ENCODE measurements at places on chromosomes 4 and X. TPM values are rescaled to one million over a fixed set of nuclear protein-coding genes. Genes with fewer than 3 reads are reported as not detected.

- no peak for DNase-seq
Observed at GRCh38 chr4:79255793-79256192, 70.1 kb downstream of the NAA11 start.

GRCh38 chr4:82957045-82957444, 53.6 kb downstream of the LIN54 start:
- DNase-seq, result no peak

GRCh38 chrX:65745427-65745826, 78.0 kb downstream of the MSN start:
- no peak for DNase-seq

GRCh38 chr4:87232216-87232615, 11.8 kb upstream of the KLHL8 start:
- no peak for DNase-seq

- no peak for DNase-seq
Observed at GRCh38 chr4:180799798-180800197, 1443.4 kb upstream of the TENM3 start.

GRCh38 chrX:153443476-153444332, 2.2 kb downstream of the TREX2 start:
- DNase-seq, result no peak

- DNase-seq, result no peak
Observed at GRCh38 chr4:39280770-39281169, 85.4 kb downstream of the RFC1 start.

DNA sequence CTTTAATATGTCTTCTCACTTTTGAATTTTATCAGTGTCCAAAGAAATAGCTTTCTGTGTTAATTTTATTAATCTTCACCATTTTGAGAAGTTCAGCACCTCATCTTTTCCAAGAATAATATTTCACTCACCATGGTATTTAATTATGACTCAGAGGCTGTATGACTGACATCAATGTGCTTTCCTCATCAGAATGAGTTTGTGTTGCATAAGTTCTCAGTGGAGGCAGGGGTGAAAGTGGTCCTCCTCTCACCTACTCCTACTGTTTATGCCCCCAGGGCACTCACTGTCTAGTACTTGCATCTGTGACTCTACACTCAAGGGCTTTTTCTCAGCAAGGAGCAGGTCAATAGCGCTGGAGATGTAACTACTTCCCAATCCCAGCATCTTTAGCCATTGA, 905.3 kb upstream of the INTU start:
- DNase-seq, result no peak

DNA sequence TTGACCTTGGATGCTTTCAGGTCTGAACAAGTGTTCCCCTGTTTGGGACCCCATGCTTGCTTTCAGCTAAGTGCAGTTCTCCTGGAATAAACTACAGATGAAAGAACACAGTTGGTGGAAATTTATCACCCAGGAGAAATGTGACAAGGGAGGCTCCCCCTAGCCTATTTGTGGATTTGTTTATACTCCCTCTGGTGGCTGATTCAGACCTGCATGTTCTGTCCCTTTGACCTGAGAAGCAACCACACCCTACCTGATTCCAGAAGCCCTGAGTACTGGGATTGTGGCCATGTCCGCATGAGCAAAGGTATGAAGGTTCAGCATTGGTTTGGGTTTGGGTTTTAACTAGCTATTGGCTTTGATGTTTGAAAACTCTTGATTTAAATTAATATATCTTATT, 440.9 kb downstream of the MID1IP1 start:
- DNase-seq, result no peak

GRCh38 chr4:150181536-150181935, 103.3 kb downstream of the DCLK2 start:
- DNase-seq, result no peak

DNA sequence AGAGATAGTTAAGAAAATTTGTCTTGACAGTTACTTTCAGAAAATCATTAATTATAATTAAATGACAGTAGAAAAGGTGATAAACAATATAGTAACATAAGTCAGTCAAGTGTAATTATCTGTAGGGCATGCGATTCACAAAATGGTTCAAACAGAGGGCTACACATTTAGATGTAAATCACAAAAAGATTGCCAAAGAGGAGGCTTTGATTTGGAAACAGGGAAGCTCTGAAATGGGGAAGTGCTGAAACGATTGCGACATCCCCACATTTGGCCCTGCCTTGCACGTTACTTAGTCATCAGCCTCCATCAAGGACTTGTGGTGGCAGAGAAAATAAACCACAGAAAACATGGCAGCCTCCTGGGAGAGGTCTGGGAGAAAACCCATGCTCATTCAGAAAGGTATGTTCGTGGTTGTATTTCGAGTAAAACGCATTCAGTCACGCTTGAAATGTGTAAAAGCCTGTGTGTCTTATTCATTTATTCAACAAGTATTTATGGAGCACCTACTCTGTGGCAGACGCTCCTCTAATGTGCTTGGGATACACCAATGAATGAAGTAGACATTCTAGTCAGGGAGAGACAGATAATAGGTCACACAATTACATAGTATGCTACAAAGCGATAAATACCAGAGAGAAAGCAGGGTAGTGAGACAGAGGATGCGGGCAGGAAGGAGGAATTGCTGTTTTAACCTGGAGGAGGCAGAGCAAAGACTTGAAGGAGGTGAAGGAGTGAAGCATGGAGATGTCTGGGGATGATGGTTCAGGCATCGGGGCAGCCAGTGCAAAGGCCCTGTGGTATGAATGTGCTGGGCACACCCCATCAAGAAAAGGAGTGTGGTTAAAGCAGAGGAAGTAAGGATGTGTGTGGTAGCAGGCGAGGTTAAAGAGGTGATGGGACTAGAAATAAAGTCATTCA, 7.8 kb downstream of the RBM47 start:
- DNase-seq, result peak; percentile 78

GRCh38 chr4:10809905-10810304, 125.3 kb upstream of the CLNK start:
- no peak for DNase-seq

- peak; percentile 10 for DNase-seq
Observed at GRCh38 chrX:10387011-10387410, 230.2 kb downstream of the CLCN4 start.

- no peak for DNase-seq
Observed at GRCh38 chr4:31539284-31540069, 819.3 kb downstream of the PCDH7 start.

DNA sequence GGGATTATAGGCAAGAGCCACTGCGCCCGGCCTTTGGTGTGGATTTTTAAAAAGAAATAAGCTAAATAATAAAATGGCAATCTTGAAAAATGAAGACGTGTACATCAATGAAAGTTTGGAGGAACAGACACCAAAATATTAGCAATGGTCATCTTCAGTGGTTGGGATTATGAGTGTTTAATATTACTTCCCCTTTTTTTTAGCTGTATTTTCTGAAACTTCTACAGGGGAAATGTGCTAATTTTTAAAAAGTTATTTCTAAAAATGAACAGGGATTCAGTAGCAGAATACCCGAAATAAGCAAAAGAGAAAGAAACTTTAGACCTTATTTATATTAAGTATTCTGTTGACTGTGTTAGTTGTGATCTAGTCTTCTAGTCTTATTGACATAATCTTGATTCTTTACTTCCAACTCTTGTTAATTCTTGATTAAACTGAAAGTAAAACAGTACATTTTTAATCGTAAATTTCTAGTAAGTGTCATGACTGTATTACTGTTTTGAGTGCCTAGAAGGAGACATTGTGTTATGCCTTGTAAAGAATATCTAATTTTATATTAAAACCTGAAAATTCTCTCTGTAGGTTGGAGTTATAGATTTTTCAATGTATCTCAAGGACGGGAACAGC, 51.3 kb downstream of the RUFY3 start:
- no peak for DNase-seq

GRCh38 chr4:70442474-70442873, 29.5 kb upstream of the MUC7 start:
- no peak for DNase-seq

DNA sequence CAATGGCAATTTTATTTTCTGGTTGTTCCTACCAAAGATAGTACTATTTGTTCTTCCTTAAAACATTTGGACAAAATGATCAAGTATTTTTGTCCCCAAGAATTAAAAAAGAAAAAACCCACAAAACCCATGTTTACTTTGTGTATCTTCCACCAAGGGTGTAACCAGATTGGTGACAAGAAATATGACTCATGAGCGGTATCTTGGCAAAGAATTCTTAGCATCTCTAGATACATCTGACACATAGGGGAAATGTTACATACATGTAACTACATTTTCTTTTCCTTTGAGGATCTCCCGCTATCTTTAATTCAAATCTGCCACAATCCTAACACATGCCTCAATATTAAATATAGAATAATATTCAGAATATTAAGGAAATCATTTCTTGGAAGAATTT, 78.7 kb downstream of the WDFY3 start:
- DNase-seq, result no peak

- no peak for DNase-seq
Observed at GRCh38 chr4:97548943-97549583, 594.2 kb downstream of the STPG2 start.

GRCh38 chrX:127038065-127038464, 218.5 kb downstream of the PRR32 start:
- DNase-seq, result no peak

- DNase-seq, result no peak
Observed at GRCh38 chr4:15521442-15522039, 51.9 kb downstream of the CC2D2A start.

- no peak for DNase-seq
Observed at GRCh38 chr4:141999446-142000143, 363.2 kb downstream of the IL15 start.

GRCh38 chr4:120443116-120443515, 376.5 kb upstream of the MAD2L1 start:
- peak; percentile 23 for DNase-seq

GRCh38 chrX:12610079-12610478, 181.1 kb upstream of the PRPS2 start:
- peak; percentile 2 for DNase-seq

DNA sequence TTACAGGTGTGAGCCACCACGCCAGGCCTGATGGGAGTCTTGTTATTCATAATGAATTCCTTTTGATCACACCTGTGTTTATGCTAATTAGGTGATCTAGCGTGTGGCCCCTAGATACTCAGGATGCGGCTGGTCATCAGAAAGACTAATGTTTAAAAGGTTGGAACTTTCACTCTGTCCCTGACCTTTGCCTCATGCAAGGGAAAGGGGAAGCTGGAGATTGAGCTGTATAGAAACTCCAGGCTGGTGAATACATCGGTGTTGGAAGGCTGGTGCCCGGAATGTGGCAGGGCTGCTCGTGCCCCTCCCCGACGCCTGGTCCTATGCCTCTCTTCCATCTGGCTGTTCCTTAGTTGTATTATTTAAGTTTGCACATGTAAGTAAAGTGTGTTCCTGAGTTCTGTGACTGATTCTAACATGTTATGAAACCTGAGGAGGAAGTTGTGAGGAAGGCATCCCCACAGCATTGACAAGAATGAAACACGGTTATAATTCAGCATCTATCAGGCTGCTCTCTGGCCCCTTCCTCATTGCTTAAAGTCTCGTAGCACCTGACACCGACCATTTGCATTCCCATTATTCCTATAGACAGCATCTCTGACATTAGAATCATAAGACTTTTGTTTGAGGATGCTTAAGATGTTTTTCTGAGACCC, 28.9 kb downstream of the CASP3 start:
- no peak for DNase-seq

GRCh38 chr4:55503169-55503568, 43.5 kb downstream of the CLOCK start:
- no peak for DNase-seq

DNA sequence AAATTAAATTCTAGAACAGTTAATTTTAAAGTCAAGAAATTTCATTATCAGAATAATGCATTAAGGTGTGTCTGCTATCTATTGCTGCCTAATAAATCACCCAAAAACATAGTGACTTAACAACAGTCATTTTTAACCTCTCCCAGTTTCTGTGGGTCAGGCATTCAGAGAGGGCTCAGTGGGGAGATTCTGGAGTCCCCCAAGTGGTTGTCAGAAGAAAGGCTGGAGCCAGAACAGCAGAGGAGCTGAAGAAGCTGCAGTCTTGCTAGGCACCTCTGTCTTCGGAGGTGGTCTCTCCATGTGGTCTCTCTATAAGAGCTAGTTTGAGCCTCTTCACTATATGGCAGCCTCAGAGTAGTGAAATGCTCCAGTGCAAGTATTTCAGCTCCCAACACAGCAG, 9.3 kb upstream of the HOPX start:
- no peak for DNase-seq

DNA sequence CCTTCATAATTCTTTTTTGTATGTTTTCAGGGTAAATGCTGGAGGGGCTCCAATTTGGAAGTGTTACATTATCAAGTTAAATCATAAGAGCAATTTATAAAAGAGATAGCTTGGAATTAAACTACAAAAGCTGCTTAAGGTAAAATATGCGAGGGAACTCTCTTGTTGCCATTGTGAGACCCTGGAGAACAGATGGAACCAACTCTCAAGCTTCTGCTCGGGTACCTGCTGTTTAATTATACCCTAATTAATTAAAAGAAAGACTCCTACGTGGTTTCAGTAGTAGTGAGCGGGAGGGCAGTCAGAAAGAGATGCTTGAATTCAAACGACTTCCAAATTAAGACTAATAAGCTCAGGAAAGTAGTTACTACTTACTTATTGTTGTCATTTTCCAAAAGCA, 313.1 kb upstream of the TACR3 start:
- DNase-seq, result no peak

DNA sequence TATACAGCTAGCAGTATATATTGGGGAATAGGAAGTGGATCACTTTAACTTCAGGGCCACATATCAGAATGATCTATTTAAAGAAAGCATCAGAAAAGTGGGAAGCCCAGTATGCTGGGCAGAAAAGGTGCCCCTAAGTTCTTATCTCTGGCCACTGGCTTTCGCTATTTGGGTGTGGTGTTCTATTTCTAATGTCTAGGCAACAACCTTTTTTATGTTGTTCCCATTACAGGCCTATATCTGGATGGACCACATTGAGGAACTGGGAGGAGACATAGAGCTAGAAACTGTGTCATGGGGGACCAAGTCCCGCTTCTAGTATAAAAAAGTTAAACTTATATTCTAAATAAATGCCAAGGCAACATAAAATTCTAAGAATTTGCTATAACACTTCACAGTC, 935.6 kb downstream of the PDHA2 start:
- DNase-seq, result no peak

GRCh38 chr4:123356921-123357320, 39.7 kb upstream of the SPRY1 start:
- no peak for DNase-seq

DNA sequence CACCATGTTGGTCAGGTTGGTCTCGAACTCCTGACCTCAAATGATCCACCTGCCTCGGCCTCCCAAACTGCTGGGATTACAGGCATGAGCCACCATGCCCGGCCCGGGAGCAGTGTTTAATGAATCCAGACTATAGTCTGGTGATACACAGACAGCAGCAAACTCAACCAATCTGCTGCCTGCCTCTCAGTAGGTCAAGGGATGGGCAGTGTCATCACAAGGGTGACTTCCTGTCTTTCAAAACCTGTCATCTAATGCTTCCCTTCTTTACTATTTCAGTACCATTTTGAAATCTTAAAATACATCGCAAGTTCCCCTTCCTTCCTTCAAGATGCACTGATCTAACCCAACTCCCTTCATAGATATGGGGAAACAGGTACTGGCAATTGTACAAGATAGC, 8.4 kb downstream of the RPL39 start:
- no peak for DNase-seq

Gene FGFBP2
- not detected for total RNA-seq

Gene BEX2
- not detected for total RNA-seq

Gene SPANXD
- total RNA-seq, result not detected

Gene TLR2
- 0.62 TPM for total RNA-seq

Gene WWC2
- 11.4 TPM for total RNA-seq

Gene PNMA6F
- total RNA-seq, result not detected

Gene WDR17
- total RNA-seq, result 0.23 TPM

Gene CENPVL3
- total RNA-seq, result not detected

Gene MAGEA4
- total RNA-seq, result not detected

Gene CXorf65
- total RNA-seq, result not detected

Gene ADH4
- total RNA-seq, result not detected

Gene STOX2
- total RNA-seq, result 1.8 TPM

Gene TLR1
- total RNA-seq, result 0.07 TPM

Gene NUDT10
- total RNA-seq, result not detected

All from MG63 (cell line).